ENCODE measurements at places on chromosomes 7 and 10. TPM values are rescaled to one million over a fixed set of nuclear protein-coding genes. Genes with fewer than 3 reads are reported as not detected.

Gene OPALIN
- total RNA-seq, result not detected

Gene SEMA3D
- 19.8 TPM for total RNA-seq

DNA sequence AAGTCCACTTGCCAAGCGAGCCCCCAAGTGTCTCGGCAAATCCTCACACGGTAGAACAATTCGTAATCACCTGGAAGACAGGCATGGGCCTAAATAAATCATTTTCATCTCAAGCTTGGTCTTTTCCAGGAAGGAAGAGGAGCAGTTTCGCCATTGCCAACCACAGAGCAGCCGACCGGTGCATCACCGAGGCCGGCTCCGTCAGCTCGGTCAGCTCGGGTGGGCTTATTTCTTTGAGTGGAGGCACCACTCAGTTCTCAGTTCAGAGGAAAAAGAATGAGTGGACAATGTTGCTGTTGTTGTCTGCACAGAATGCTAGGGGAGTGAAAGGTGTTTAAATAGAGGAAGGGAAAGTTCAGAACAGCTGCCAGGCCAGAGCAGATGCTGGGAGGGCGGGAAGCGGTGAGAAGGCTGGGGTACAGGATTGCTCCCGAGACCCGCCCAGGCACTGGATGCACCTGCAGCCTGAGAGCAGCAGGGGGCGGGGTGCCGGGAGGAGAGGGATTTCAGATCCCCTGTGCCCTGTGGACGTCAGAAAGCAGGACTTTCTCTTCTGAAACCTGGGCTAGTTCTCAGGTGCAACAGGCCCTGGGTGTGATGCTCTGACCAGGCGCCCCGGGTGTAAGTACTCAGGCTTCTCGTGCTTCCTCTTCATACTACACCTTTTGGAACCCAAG, 17.7 kb upstream of the IGFBP3 start:
- no peaks in the 10 kb centered on the region for H3K36me3 ChIP-seq
- H3K27ac ChIP-seq, result no peak overlapping the region
- DNase-seq, result no peak
- no peak overlapping the region for H3K4me3 ChIP-seq
- H3K27me3 ChIP-seq, result no peaks in the 10 kb centered on the region

DNA sequence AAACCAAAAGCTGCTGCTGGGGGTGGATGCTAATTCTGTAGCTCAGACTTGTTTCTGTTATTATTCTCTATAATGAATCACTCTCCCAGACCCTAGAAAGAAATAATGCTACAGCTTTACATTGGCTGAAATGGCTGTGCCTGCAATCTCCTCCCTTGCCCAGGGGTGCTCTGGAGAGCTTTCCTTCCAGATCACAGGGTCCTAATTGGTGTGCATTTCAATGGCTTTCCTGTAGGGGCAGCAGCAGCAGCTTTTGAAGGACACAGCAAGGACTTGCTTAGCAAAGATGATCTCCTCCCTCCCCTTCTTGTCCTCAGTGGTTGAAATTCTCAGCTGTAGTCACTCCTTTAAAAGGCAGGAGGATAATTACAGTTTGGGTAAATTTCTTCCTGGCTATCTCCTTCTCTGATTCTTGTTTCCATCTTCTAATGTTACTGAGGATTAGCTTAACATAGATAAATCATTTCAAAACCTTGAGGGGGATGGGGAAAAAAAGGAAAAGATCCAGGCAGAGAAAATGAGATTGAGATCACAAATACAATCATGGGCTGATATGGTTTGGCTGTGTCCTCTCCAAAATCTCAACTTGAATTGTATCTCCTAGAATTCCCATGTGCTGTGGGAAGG, 120.2 kb upstream of the CTTNBP2 start:
- no peaks in the 10 kb centered on the region for H3K36me3 ChIP-seq
- H3K27me3 ChIP-seq, result no peaks in the 10 kb centered on the region
- no peaks in the 10 kb centered on the region for H3K4me1 ChIP-seq
- peak; percentile 19 for DNase-seq

GRCh38 chr10:43610636-43611035, 4.4 kb downstream of the ZNF485 start:
- H3K4me3 ChIP-seq, result no peak overlapping the region
- H3K27me3 ChIP-seq, result no peaks in the 10 kb centered on the region
- DNase-seq, result no peak
- no peak overlapping the region for H3K27ac ChIP-seq
- peaks cover 22% of the 10 kb centered on the region for H3K36me3 ChIP-seq

- no peaks in the 10 kb centered on the region for H3K27me3 ChIP-seq
- peaks cover 38% of the 10 kb centered on the region for H3K36me3 ChIP-seq
- H3K27ac ChIP-seq, result no peak overlapping the region
- no peak for DNase-seq
Observed at GRCh38 chr7:16697507-16698199, 51.7 kb downstream of the BZW2 start.
